ENCODE measurements at places on chromosomes 5 and 9.

DNA sequence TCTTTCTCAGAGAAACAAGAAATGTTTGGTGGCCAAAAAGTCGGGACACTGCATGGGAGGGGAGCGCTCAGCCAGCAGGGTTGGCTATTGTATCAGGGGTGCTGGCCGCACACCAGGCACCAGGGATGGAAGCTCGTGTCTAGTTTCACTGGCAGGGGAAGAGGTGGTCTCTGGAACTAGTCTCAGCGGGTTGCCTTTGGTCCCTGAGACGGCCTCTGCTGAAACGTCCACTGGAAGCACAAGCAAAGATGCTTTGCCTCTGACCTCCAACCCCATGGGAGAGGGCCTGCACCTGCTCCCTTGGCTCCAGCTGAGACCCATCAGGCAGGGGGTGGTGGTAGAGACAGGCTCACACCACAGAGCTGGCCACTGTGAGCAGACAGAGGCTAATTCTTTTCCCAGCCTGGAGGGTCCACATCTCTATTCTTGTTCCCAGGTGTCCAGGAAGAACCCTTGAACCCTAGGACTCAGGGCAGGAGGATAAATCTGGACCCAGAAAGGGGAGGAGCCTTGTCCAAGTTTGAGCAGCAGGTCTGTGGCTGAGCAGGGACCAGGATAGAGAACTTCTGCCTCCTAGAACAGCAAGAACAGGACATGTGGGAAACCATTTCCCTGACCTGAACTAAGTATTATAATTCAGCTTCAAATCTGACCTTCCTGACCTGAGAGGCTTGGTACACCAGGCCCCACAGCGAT is 102.6 kb downstream of the RGS3 start:
- DNase-seq = peak; percentile 2

- DNase-seq = no peak
Measured at GRCh38 chr9:36504156-36504555, 68.5 kb upstream of the MELK start.

DNA sequence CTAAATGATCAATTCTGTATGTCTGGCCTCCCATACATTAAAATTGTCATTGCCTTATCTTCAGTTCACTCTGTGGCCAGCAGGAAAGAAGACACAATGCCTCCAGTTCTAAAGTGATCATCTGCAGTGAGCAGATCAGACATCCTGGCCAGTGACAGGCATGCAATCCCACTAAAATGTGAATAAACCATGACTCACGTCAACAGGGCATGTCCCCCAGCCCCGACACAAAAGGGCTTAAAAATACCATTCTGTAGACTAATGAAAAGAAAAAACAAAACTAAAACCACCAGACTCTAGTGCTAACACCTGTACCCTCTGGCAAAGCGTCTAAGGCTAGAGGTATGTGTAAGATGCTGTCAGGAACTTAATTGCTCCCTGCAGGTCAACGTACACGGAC is 38.5 kb downstream of the DDX31 start:
- no peak for DNase-seq

DNA sequence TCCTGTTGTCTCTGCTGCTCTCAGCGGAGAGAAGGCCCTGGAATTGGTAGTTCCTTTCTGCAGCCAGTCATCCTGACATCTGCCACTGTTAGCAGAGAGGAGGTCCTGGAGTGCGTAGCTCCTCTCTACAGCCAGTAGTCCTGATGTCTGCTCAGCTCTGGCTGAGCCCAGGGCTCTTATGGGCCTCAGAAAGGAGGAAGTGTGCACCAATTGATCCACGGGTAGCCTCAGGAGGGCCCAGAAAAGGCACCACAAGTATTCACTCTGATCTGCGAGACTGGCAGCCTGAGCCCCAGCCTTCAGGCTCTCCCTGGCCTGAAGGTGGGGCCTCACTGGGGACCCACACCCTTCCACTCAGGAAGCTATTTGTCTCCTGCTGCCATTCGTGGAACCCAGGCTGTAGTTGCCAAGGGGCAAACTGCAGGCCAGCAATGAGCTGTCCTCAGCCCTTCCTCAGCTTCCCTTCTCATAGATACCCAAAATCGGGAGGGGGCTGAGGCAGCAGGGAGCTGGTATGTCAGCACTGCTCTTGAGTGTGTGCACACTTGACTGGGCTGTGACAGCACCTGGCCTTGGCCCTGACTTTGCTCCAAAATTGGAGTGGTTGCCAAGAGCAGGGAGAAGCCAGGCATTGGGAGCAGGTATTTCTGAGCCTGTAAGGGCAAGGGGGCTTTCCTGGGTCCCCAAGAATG is 1049.5 kb upstream of the ACO1 start:
- DNase-seq = no peak

DNA sequence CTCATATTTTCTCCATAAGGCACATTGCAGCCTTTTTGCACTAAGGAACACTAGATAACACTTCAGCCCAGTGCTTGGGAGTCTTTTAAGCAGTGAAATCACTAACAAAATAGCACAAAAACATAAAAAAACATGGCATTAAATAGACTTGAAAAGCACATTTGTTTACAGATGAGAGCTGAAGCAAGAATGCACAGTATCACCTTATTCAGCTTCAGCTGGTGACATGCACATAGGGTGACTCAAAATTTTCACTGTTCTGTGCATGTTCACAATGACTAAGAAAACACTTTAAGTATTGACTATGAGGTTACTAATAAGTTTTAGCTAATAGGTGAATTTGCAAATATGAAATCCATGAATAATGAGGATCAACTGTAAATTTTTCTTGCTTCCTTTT is 293.9 kb upstream of the TARS1 start:
- DNase-seq = no peak

DNA sequence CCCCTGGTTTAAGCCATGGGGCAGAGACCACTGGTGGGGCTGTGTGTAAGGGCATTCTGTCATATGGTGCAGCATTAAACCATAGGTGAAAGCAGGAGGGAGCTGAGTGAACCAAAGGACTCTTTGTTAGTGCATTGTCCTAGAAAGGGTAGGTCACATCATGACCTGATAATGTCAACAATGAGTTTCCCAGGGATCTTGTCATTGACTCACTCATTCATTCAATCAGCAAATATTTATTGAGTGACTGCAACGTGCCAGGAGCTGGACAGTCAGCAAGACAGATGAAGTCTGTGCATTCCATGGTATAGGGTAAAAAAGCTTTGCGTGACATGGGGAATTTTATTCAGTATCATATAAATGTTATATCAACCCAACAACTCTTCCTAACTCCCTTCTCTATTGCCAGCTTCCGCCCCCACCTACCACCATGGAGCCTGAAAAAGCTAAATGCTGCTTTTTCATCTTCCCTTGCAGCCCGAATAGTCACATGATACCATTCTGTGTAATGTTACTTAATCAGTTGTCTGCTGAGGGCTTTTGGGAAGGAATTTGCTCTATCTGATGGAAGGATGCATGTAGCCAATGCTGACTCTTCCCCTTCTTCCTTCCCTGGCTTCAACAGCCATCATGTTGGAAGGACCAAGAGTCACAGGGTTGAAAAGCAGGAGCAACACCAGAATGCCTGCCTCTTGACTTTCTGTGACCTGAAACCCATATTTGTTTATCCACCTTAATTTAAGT is 11.5 kb upstream of the OTULINL start:
- DNase-seq = no peak

- no peak for DNase-seq
Measured at GRCh38 chr9:121750715-121751623, 99.5 kb downstream of the DAB2IP start.

GRCh38 chr9:117662651-117663050 is 41.6 kb upstream of the TLR4 start:
- DNase-seq = no peak

- no peak for DNase-seq
Measured at GRCh38 chr5:77777281-77777892, 1.2 kb upstream of the TBCA start.

Measured in CD4-positive, alpha-beta T cell treated with Interleukin-15 for 1 hour (primary cell).